A673 (cell line): ENCODE measurements at places on chromosomes 11 and 22.

DNA sequence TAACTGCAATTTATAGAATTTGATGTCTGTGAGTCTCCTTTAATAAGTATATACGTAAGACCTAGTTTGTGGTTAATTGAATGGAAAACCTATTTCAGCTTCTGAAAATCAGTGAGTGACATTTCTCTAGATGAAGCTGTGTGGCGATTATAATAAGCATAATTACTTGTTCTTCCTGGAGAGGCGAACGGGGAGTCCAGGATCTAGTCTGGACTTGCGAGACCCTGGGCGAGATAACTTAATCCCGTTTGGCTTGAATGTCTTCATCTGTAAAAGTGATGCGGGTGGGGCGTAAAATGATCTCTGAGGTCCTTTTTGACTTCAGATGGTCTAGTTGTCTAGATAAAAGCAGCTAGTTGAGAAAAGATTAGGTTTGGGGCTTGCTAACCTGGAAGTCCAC, 1.1 kb downstream of the PRRG4 start:
- DNase-seq = no peak

- DNase-seq = no peak
These were observed 64.4 kb upstream of the LINC01488 start for GRCh38 chr11:69416762-69417698.

- no peak for DNase-seq
These were observed 9.9 kb downstream of the FXYD6 start for GRCh38 chr11:117866526-117866925.

- DNase-seq = no peak
These were observed 8.3 kb downstream of the GAL3ST1 start for GRCh38 chr22:30566125-30566524.

DNA sequence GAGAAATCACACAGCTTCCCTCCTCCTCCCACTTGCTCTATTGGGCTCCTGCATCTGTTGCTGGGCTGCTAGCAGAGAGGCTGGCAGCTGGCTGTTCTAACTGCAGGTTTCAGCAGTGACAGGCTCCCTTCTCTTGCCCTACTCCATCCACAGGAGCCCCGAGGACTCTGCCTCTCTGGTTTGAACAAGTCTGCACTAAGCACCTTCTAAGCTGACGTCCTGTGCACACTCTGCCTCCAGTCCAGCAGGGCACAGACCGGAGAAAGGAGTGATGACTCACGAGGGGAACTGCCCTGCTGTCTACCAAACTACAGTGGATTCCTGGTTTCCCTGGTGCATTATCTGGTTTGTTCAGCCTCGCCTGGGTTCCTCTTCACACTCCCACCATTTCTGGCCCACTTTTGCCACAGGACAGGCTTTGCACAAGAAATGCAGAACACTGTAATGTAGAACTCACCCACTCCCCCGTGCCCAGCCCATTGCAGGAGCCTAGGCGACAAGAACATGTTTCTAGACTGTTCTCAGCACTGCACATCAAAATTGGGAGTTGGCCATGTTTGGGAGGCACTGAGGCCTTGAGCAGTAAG, 26.0 kb downstream of the IL10RA start:
- no peak for DNase-seq

- no peak for DNase-seq
These were observed 19.1 kb downstream of the ARHGEF17 start for GRCh38 chr11:73326929-73327811.

DNA sequence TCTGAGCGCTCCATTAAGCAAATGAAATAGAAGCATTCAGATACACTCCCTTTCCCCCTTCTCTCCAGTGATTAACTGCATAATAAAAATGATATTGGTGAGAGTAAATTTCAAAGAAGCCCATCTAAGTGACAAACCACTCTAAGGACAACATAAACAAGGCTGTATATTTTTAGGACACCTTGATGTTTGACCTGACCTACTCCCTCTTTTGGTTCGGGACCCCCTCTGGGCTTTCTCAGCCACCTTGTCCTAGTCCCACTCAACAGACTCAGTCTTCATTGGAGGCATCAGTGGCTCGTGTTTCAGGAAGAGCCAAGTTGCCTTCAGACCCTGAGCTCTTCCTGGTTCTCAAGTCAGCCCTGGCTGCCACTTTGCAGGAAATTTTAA, 182.3 kb upstream of the NCAM1 start:
- DNase-seq = no peak
